CD4-positive, alpha-beta T cell (primary cell): ENCODE measurements at places on chromosomes 4 and X. TPM values are rescaled to one million over a fixed set of nuclear protein-coding genes. Genes with fewer than 3 reads are reported as not detected.

- DNase-seq: no peak
Observed at GRCh38 chrX:123454712-123455431, 270.8 kb downstream of the GRIA3 start.

The OTC gene
- not detected for total RNA-seq

- DNase-seq: no peak
Observed at GRCh38 chrX:88940904-88941303, 193.9 kb downstream of the CPXCR1 start.

The RTL3 gene
- total RNA-seq: not detected

DNA sequence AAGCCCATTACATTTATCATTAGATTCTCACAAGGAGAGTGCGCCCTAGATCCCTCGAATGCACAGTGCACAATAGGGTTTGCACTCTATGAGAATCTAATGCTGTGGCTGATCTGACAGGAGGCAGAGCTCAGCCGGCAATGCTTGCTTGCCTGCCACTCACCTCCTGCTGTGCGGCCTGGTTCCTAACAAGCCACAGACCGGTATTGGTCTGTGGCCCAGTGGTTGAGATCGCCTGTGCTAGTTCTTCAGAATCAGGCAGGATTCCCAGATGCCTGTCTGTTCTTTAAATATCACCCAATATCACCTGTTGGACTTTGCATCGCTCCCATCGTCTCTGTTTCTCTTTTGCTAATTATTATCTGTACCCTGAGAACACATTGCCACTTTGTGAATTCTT, 14.0 kb downstream of the DSPP start:
- DNase-seq: no peak

GRCh38 chr4:955931-956381, 17.4 kb downstream of the DGKQ start:
- no peak for DNase-seq

The NLGN4X gene
- 0.11 TPM for total RNA-seq

GRCh38 chr4:54657551-54658251, at the start of gene KIT:
Gene KIT (plus strand): TSS chr4:54657957. CDS start chr4:54658015, 58 bp downstream.
- no peak for DNase-seq

DNA sequence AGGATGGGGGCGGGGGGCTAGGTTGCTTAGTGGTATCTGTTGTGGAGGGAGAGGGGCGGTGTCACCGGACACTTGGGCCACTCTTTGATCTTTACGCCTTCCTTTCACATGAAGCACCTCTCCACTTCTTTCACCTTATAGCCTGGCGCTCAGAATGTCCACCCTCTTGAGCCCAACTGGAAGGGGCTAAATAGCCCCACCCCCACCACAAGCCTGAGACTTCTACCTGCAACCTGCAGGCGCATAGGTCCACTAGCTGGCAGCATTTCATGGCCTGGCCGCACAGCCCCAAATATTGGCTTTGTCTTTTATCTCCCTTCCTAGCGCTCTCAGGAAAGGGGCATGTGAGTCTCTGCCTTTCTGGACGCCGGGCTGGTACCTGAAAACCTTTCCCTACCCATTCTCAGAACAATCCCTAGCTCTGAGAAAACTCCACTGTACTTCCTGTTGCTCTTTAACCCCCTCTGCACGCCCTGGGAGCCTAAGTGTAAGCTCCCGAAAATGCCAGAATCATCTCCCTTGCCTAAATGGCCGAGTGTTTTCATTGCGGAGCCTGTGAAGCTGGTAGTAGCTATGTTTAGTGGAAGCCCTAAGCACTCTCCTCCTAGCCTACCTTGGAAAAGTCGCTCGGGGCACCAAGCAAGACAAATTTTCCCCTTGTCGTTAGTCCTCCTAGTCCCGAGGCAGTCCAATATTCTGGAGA, 1.2 kb upstream of the TRPC5 start:
- DNase-seq: no peak
